ENCODE measurements at places on chromosomes 5 and 9. TPM values are rescaled to one million over a fixed set of nuclear protein-coding genes. Genes with fewer than 3 reads are reported as not detected.

DNA sequence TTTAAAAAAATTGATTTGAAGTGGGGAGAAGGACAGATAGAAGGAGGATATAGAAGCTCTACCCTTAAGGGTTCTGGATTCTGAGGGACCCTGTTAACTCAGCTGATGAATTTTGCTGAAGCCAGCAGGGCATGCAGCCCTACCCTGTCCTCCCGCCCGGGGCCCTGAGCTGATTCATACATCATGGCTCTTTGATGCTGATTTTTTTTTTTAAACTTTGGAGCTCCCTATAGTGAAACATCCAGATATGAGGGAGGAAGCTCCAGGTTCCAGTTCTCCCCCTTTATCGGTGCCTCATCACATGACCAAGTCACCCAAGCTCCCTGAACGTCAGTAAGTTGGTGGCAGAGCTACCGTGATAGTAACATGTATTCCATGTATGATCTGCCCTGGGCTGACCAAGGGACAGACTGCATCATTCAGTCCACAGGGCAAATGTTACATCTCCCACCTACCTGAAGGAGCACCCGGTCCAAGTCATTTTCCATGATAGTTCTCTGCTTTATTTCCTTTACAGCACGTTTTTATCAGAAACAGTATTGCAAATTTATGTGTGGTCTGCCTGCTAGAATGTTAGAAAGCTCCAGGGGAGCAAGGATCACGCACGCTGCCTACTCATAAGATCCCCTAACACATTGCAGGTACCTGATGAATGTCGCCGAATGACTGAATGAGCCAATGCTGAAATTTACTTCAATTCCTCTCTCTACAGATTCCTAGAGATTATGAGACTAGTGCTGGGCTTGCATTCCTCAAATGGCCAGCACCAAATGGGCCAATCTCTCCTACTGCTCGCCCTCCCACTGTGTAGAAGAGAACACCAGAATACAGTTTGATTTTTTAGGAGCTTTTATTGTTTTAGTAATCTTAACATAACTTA is 25.9 kb downstream of the SPARC start:
- no peak overlapping the region for H3K4me3 ChIP-seq
- no peak overlapping the region for H3K27ac ChIP-seq
- H3K36me3 ChIP-seq, result no peaks in the 10 kb centered on the region
- H3K4me1 ChIP-seq, result peaks cover 5% of the 10 kb centered on the region
- DNase-seq, result no peak

DNA sequence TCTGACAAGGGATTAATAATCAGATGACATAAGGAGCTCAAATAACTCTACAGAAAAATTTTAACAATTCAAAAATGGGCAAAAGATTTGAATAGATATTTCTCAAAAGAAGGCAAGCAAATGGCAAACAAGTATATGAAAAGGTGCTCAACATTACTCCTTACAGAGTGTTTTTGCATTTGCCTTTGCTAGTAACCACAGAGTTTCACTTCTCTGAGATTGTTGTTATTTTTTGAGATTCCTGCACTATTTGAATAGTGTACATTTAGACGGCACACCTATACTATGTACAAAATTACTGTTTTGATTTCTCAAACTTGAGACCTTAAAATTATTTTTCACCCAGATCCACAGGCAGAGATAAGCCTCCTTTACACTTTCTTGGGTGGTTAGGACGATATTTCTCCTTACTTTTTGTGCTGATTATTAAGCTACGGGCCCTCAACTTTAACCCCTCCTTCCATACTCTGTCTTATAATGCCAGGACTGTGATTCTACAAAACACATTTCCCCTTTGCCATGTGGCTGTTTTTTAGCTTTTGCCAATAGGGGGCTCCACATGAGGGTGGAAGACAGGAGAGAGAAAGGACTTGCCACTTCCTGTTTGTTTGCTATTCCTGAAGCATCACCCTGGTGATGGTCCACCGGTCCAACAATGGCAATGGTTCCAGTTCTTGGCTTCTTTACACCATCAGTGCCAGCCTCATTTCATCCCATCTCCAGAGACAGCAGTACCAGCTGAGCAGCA is 65.0 kb upstream of the DAP start:
- DNase-seq, result no peak
- H3K4me3 ChIP-seq, result no peak overlapping the region
- H3K27me3 ChIP-seq, result peaks cover 2% of the 10 kb centered on the region
- H3K36me3 ChIP-seq, result no peaks in the 10 kb centered on the region
- H3K27ac ChIP-seq, result no peak overlapping the region

GRCh38 chr5:36689225-36689624 is 82.8 kb downstream of the SLC1A3 start:
- H3K4me1 ChIP-seq, result peaks cover 15% of the 10 kb centered on the region
- no peaks in the 10 kb centered on the region for H3K36me3 ChIP-seq
- H3K27me3 ChIP-seq, result peaks cover 6% of the 10 kb centered on the region

The ALDOB gene
- not detected for polyA plus RNA-seq

The CAVIN4 gene
- not detected for polyA plus RNA-seq

Data from immature natural killer cell (primary cell).